Subcutaneous preadipocyte (primary cell): ENCODE measurements at places on chromosomes 6 and 20. TPM values are rescaled to one million over a fixed set of nuclear protein-coding genes. Genes with fewer than 3 reads are reported as not detected.

C2 gene
- 0.59 and 2.9 TPM in 2 replicates for total RNA-seq

MYL9 gene
- total RNA-seq, result 11.3 and 23.1 TPM in 2 replicates

BNIP5 gene
- not detected in 2 replicates for total RNA-seq

TMC2 gene
- total RNA-seq, result under 0.01 TPM in 1 of 2 replicates, not detected in the other

LY86 gene
- total RNA-seq, result not detected in 2 replicates

FRK gene
- under 0.01 TPM in 2 replicates for total RNA-seq
